ENCODE measurements at places on chromosomes 3 and 15.

GRCh38 chr3:136772709-136773108 is 20.5 kb upstream of the STAG1 start:
- no peak for DNase-seq

GRCh38 chr3:129047553-129047839 is 13.1 kb upstream of the GP9 start:
- DNase-seq, result no peak

DNA sequence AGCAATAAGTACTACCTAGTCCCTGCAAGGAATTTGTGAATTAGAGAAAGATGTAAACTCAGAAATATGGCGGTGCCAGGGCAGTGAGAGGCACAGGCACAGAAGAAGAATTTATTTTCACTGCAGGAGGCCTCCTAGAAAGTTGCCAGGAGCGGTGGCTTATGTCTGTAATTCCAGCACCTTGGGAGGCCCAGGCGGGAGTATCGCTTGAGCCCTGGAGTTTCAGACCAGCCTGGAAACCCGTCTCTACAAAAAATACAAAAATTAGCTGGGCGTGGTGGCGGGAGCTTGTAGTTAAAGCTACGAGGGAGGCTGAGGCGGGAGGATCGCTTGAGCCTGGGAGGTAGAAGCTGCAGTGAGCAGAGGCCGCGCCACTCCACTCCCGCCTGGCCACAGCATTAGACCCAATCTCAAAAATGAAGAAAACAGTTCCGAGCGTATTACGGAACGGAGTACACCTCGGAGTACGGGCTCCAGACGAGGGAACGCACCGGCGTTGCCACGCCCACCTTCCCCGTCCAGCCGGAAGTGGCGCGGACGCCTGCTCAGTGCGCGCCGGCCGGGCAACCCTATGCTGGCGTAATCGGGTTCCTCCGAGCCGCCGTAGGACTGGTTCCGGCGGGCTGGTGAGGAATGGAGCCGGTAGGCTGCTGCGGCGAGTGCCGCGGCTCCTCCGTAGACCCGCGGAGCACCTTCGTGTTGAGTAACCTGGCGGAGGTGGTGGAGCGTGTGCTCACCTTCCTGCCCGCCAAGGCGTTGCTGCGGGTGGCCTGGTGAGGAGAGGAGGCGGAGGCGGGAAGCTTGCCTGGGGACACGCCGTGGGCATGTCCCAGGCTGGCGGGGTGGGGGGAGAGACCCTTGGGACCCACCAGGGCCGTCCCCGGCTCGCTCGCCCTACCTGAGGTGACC is at the start of gene FBXO22:
TSS of gene FBXO22 (plus strand) at position 548 of the 909 bp plus-strand sequence. CDS start at position 634, 86 bp downstream.
- peak; percentile 73 for DNase-seq

DNA sequence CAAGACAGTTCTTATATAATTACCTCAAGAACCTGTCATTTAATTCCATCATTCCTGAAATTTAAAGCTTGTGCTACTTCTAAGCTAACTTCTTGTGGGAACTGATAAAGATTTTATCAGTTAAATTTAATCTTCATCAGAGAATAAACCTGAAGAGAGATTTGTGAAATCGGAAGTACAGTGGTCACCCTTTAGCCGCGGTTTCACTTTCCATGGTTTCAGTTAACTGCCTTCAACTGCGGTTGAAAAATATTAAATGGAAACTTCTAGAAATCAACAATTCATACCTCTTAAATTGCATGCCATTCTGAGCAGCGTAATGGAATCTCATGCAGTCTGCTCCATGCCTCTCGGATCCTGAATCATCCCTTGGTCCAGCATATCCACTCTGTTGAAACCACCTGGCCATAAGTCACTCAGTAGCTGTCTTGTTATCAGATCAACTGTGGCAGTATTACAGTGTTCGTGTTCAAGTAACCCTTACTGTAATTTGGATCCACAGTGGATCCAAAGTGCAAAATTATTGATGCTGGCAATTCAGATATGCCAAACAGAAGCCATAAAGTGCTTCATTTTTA is 626.1 kb downstream of the CADM2 start:
- DNase-seq, result no peak

DNA sequence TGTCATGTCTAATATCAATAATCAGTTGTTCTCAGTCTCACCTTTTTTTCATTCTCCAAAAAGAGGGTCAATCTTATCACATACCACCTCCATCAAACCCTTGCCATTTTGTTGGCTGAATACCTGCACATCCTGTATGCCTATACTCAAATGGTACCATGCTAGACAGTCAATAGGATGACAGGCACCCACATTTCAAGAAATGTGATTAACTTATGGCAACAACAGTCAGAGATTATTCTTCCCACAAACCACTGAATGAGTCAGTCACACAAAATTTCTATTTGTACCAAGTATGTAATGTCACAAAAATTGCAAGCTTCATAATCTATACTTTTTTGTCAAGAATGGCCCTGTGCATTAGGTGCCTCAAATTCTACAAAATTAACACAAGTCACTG is 5.1 kb upstream of the SLC27A2 start:
- DNase-seq, result no peak

GRCh38 chr15:67863442-67863987 is 23.7 kb upstream of the RNU6-1 start:
- peak; percentile 68 for DNase-seq

DNA sequence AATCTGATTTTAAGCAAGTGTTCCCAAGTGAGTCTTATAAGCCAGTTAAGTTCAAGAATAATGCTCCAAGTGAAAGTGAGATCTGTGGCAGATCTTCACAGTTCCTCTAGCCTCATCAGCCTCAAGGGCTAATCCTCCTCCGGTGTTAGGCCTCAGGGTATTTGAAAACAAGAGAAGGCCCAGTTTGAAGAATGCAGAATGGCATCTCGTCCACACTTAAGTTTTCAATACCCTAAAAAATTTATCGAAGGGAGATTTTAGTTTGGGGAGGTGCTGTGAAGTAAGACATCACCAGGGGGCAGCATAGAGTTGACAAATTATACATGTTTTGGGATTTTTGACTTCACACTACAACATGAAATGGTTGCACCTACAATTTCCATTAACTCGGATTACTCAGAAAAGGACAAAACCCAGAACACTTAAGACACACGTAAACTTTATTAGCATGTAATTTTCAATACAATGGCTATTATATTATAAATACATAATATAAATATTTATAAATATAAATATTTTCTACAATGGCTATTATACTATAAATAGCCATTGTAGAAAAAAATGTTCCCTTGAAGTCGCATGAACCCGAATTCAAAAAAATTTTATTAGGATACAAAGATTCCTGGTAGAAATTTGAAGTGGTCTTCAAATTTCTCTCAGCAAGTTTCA is 2.3 kb upstream of the TMEM266 start:
- peak; percentile 23 for DNase-seq

GRCh38 chr15:81235276-81236123 is 38.8 kb downstream of the IL16 start:
- DNase-seq, result no peak

DNA sequence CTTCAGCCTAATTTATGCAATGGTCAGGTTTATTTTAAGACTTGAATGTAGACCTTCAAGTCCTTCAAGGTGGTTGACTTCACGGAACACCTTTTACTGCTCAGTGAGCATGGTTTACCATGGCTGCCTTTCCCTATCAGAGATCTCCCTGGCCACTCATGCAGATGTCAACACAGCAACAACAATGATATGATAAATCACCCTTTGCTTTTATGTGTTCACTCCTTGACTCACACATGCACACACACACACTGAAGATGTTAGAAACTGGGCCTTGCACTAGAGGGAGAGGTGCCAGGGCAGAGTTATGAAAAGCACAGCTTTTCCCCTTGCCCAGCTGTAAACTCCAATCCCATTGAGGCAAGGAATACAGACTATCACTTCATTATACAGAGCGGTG is 134.4 kb downstream of the WNT5A start:
- no peak for DNase-seq

DNA sequence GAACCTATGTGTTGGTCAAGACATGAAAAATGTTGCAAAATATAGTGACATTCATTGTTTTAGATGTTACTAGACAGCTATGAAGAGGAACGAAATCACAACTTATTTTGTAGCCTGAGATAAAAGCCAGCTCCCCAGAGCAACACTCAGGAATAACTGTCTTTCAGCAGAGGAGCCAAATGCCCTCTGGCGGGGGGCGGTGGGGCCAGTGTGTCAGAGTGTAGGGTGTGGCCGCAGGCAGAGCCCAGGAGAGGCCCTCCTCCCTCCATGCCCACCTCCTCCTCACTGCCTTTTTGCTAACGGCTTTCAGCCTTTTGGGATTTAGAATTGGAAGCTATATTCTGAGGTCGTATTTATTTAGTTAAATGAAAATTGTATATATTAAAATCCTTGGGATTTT is 16.9 kb downstream of the APOD start:
- no peak for DNase-seq

- DNase-seq, result no peak
These were observed 33.8 kb downstream of the ZIC4 start for GRCh38 chr3:147372525-147373027.

GRCh38 chr3:27072810-27073651 is 296.2 kb downstream of the NEK10 start:
- no peak for DNase-seq

GRCh38 chr3:99836681-99837080 is 19.0 kb downstream of the CMSS1 start:
- no peak for DNase-seq

- DNase-seq, result no peak
These were observed 66.1 kb downstream of the SLC30A4 start for GRCh38 chr15:45456212-45457106.

- DNase-seq, result no peak
These were observed 87.5 kb upstream of the PRR20G start for GRCh38 chr3:127375151-127375930.

DNA sequence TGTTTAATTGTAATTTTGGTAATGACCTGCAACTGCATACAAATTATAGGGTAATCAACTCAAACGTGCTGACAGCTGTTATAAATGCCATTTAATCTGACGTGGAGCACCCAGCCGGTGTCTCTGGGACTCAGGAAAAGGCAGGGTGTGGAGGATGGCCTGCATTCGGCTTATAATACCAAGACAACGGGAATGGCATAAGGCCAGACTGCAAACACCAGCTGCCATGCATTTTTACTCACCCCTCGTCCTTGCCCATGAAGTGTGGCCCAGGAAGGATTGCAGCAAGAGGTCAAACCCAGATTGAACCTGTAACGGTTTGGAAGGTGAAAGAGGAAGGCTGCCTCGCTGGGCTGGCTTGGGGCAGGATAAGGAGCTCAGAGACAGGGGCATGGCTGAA is 96.4 kb downstream of the WNT7A start:
- DNase-seq, result peak; percentile 68

- DNase-seq, result peak; percentile 70
These were observed 109.0 kb upstream of the PDZRN3 start for GRCh38 chr3:73733746-73734145.

- no peak for DNase-seq
These were observed 233.3 kb downstream of the TIGIT start for GRCh38 chr3:114527036-114527644.

- DNase-seq, result no peak
These were observed 85.8 kb downstream of the KCNAB1 start for GRCh38 chr3:156206157-156206556.

- DNase-seq, result no peak
These were observed 79.0 kb upstream of the C3orf49 start for GRCh38 chr3:63740116-63740515.

- DNase-seq, result peak; percentile 9
These were observed 101.5 kb upstream of the CBLB start for GRCh38 chr3:105970283-105970682.

DNA sequence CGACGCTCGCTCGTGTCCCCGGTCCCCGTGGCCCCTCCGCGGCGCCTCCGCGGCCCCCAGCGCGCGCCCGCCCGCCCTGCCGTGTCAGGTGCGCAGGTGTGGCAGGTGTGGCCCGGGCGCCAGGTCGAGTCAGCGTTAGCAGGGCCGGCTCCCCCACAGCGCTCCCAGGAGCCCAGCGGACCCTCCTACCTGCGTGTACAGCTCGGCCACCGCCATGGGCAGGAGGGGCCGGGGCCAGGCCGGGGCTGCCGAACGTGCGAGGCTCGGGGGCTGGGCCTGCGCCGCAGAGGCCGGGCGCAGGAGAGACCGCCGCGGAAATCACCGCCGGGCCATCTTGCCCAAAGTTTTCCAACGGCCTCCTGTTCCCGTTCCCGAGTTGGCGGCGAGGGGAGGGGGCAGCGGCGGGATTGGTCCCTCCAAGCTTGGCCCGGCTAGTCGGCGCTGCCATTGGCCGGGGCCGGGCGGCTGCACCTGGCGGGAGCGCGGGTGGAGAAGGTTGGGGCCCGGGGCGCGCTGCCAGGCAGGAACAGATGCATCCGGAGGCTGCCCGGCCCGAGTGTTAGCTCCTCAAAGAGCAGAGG is at the start of gene MYO5C:
TSS of gene MYO5C (minus strand) at position 384 of the 581 bp plus-strand sequence. CDS start at position 216, 168 bp downstream.
- peak; percentile 78 for DNase-seq

GRCh38 chr15:45904019-45904418 is 269.2 kb downstream of the SQOR start:
- no peak for DNase-seq

- no peak for DNase-seq
These were observed 5.3 kb downstream of the SNX22 start for GRCh38 chr15:64156652-64157331.

- DNase-seq, result no peak
These were observed 133.0 kb upstream of the NR2E3 start for GRCh38 chr15:71677352-71677751.

- no peak for DNase-seq
These were observed 14.2 kb upstream of the GABRR3 start for GRCh38 chr3:98049271-98049670.

GRCh38 chr3:51975852-51976549 is 1.1 kb downstream of the ABHD14A start:
- DNase-seq, result no peak

- DNase-seq, result no peak
These were observed 17.3 kb upstream of the RYK start for GRCh38 chr3:134267996-134268395.

GRCh38 chr3:196708467-196708866 is 3.6 kb downstream of the CEP19 start:
- no peak for DNase-seq

DNA sequence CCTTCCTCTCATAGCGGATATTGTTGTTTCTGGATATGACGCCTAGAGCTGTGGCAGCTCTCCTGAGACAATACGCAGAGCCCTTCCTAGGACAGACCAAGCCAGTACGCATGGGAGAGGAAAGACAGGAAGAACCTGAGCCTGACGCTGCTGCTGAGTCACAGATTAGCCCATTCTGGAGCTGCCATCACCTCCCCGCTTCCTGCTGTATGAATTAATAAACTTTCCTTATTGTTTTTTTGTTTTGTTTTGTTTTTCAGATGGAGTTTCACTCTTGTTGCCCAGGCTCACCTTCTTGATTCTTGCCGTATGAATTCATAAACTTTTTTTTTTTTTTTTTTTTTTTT is 67.0 kb downstream of the PPCDC start:
- no peak for DNase-seq

DNA sequence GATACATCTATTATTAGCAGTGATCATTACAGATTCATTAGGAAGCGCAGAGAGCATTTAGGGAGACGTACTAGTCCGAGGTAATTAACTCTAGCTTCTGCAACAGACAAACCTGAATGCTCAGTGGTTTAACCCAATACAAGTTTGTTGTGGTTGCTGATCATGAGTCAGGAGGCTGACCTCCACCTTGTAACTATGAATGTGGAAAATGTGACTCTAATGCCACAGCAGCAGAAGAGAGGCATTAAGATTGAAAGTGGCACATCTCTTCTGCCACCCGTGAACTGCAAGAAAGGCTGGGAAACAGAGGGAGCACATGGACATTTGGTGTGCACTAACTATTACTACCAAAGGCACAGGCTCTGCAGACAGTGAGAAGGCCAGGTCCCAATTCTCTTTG is 71.2 kb upstream of the C3orf80 start:
- DNase-seq, result no peak

GRCh38 chr3:182248349-182248880 is 536.7 kb downstream of the SOX2 start:
- no peak for DNase-seq

Data from NCI-H1105 treated with DMSO at 0.1 percent for 48 hours (cell line).